ENCODE measurements at places on chromosomes 6 and 20. TPM values are rescaled to one million over a fixed set of nuclear protein-coding genes. Genes with fewer than 3 reads are reported as not detected.

DNA sequence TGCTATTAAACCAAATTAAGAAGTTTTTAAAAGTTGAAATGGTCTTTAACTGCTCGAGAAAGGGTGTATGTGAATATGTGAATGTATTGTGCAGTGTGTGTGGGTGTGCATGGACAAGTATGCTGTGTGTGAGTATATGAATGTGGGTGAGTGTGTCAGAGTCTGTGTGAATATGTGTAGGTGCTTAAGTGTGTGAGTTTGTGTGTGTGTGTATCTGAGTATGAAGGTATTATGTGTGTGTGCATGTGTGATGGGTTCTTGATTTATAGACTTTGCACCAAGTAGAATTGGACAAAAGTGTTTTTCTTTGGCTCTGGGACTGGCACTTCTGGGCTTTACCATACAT, 21.6 kb downstream of the EYA2 start:
- DNase-seq = no peak

GRCh38 chr20:57287007-57287880, 20.8 kb upstream of the BMP7 start:
- no peak for DNase-seq

DNA sequence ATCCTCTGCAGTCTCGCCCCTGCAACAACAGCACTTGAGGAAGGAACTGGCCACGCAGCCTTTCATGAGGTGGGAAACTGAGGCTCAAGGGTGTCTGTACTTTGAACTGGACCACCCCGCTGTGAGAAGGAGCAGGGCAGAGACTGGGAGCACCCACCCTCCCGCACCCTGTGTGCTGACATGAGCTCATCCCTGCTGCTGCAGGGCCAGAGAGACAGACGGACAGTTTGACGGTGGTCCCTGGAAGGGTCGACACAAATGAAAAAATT, 16.9 kb upstream of the MRGBP start:
- DNase-seq = no peak

DNA sequence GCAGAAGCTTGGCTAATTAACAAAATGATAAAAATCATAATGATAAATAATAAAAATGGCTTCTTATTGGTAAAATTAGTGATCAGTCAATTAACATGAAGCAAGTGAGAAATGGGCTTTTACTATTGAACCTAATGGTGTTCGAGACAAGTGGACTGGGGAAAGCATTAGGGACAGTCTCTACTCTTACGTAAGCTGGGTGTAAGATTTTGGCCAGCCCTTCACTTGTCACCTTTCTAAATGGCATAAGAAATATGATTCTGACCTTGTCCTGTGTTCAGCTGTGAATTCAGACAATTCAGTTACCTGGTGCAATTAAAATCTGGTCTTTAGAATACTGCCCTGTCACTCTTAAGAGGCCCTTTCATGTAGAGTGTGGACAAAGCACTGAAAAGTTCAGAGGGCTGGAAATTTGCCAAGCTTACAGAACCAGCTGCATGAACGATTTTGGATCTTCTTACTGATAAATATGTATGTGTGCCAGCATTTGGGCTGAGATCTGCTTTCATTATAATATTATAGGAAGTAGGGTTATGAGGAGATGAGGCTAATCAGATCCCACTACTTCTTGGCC, 115.9 kb downstream of the QRSL1 start:
- DNase-seq = no peak

The MBOAT1 gene
- 8.2 TPM for total RNA-seq

GRCh38 chr6:71929047-71929446, 42.7 kb downstream of the RIMS1 start:
- no peak for DNase-seq

All from mammary epithelial cell (primary cell).